CD4-positive, alpha-beta T cell treated with Interleukin-21 for 1 hour (primary cell): ENCODE measurements at places on chromosomes 13 and 19.
A peak's percentile ranks its signal among the peaks of the same experiment; 100 is the strongest.

DNA sequence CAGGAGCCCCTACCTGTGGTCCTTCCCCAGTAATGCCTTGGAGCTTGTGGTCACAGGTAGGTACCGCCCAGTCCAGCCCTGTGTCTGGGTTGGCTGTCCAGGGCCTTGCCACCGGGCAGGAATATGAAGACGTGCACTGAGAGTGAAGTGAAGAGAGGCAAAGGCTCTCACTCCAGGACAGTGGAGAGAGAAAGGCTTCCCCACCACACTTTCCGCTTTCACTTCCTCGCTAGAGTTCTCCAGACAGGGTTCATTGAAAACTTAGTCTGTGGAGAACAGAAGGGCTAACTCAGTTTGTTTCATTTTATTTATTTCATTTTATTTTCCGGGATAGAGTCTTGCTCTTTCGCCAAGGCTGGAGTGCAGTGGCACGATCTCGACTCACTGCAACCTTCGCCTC, 14.2 kb downstream of the FCAR start:
- no peak for DNase-seq

- no peak for DNase-seq
These were observed 21.0 kb downstream of the CLEC4M start for GRCh38 chr19:7783991-7784423.

DNA sequence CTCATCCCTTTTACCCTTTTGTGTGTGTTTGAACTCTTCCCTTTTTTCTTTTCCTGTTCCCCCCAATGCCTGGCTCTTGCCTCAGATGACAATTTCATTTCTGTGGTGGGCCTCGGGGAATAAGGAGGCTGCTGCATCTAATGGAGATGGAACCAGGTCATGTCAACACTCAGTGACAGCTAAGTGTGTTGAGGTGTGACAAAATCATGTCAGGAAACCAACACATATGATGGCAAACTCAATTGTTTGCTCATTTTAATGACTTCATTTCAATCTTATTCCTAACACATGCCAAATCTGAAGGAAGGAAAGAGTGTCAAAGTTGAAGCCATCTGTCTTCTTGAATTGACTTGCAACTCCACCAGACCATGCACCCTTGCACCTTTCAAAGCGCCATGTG, 36.7 kb downstream of the TNFSF11 start:
- DNase-seq, result no peak

- DNase-seq, result peak; percentile 69
These were observed 1.9 kb downstream of the FOXO1 start for GRCh38 chr13:40664350-40665125.

DNA sequence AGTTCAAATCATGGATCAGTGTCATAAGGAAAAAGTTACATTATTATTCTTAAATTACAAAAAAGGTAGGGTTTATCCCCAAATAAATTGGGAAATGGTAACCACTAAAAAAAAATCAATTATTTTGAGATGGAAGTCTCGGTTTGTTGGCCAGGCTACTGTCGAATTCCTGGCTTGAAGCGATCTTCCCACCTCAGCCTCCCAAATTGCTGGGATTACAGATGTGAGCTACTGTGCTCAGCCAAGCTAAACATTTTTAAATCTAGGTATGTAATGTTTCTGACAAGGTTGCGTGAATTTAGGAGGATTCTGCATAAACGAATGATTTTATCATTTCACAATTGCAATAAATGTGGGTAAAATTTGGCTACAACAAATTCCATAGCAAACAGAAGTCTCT, 2.0 kb downstream of the NAA16 start:
- DNase-seq, result no peak

DNA sequence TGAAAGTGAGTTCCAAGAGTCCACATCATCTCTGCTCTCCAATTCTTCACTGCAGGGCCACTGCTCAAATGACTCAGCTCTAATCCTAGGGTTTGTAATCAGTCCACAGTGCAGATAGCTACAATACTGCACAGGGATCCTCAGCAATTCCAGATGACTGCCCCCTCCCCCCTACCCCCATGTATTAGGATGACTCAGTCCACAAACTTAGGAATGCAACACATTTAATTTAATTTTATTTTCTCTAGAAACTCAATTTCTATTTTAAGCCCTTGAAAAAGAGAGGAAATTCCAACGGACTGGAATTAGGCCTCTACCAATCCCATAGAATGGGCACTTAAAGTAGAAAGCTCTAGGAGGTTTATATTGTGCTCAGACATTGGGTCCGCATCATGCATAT, 173.8 kb upstream of the SOX21 start:
- DNase-seq, result no peak

DNA sequence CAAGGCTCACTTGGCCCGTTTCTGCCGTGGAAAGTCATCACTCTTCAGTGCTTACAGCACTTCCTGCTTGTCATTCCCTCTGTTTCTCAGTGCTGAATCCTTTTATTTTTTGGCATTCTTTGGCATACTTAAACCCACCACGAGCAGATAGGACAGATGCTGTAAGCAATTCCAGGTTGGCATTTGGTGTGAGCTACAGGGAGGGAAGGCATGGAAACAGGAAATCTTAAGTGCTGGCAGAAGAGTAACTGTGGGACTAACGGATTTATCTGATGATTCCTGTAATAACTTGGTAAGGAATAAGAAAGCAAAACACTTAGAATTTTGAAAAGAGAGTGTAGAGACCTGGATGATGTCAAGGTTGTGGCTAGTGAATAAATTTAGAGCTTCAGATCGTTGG, 273.4 kb downstream of the GPC6 start:
- DNase-seq, result no peak

GRCh38 chr13:63107179-63107943, 1691.7 kb upstream of the PCDH20 start:
- no peak for DNase-seq

GRCh38 chr13:49457221-49457620, 13.1 kb downstream of the SETDB2 start:
- DNase-seq, result no peak

DNA sequence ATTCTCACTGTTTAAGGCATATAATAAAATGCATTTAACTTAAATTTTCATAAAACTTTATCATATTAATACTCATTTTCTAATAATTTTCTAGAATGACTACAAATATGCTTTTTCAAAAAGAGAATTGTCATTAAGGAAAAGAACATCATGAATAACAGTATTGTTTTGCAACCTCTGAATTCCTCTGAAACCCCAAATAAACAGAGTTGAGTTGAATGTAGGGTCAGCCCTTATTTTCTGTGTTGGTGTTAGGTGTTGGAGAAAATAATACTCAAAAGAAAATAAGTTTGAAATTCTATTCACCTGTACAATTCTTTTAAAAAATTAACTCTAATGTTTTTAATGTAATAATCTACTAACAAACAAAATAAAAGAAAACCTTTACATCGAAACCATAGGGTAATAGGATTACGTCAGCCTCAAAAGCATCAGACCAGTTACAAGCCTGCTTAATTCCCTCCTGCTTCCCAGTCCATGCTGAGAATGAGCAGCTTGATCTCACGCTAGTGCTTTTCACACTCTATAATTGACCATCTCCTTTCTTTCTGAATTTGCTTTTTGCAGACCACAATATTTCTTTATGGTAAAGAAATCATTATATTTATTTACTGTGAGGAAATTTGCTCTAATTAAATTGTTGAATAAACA, 160.9 kb downstream of the PCDH9 start:
- DNase-seq, result no peak

GRCh38 chr13:24985107-24985506, 110.8 kb upstream of the PABPC3 start:
- no peak for DNase-seq

DNA sequence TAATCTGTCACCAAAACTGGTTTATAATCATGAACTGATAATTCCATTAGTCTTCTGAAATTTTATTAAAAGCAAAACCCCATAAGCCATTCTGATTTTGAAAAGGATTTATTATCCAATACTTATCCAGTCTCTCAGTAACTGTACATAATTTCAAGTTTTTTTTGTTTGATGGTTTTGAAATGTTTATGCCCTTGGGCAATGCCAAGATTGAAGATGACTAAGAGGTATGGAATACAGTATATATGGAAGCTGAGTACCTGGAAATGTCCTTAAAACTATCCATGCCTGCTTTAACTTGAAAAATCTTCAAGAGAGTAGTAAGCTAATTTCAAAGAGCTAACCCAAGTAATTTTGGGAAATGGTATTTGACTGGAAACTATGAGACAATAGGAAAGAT, 1.8 kb upstream of the NEK5 start:
- no peak for DNase-seq

DNA sequence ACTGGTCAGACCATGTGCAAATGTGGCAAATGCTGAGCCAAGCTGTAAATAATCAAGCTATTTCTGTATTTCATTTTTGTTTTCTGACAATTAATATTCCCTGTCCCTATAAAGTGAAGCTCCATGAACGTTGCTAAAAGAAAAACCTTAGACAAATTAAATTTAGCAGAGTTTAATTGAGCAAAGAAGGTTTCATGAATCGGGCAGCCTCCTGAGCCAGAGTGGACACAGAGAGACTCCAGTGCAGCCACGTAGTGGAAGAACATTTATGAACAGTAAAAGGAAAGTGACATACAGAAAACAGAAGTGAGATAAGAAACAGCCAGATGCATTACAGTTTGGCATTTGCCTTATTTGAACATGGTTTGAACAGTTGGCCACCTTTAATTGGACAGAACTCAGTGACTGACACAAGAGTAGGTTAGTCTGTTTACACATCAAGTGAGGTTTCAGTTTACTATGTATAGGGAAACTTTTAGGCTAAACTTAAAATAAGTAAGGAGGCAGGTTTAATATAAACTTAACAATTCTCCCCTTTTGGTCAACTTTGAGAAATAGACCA, 69.7 kb downstream of the UFM1 start:
- no peak for DNase-seq

GRCh38 chr13:30000370-30000765, 150.0 kb upstream of the UBL3 start:
- DNase-seq, result no peak

GRCh38 chr13:38950987-38951386, 39.6 kb downstream of the STOML3 start:
- DNase-seq, result no peak

- no peak for DNase-seq
These were observed 1.5 kb downstream of the ZNF296 start for GRCh38 chr19:45074744-45075300.

- DNase-seq, result no peak
These were observed 494.3 kb downstream of the FOXO1 start for GRCh38 chr13:40172149-40172591.

- no peak for DNase-seq
These were observed 22.9 kb downstream of the BICRA start for GRCh38 chr19:47631681-47632446.

DNA sequence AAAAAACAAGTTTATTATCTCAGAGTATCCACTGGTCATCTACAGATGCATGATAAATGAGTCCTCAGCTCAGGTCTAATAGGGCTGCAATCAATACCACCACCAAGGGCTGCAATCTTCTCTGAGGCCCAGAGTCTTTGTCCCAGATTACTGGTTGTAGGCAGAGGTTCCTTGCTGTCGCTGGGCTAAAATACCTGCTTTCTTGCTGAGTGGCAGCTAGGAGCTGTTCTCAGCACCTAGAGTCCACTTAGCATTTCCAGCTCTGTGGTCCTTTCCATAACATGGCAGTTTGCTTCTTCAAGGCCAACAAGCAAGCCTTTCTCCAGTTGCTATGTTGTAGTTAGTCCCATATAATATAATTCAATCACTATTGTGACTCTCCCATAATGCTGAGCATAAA, 351.3 kb downstream of the SLITRK1 start:
- DNase-seq, result no peak

DNA sequence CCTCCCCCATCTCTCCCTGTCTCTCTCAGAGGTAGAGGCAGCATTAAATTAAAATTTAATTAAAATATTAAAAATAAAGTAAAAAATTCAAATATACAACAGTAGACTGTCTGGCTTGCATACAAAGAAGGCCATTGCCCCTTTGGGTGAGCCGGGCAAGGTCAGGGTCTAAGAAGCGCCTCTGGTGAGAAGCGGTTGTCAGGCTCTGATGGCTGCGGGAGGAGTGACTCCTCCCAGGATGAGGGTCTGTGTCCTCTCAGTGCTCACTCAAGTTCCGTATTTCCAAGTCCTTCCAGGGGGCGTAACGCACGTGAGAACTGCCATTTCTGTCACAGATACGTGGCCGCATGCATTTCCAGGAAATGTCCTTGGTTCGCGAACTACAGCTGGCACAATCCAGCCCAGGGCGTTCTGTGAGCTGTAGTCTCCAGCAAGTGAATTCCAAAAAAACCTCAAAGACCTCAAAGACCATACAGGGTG, 737 bp upstream of the ZNF181 start:
- DNase-seq, result no peak

DNA sequence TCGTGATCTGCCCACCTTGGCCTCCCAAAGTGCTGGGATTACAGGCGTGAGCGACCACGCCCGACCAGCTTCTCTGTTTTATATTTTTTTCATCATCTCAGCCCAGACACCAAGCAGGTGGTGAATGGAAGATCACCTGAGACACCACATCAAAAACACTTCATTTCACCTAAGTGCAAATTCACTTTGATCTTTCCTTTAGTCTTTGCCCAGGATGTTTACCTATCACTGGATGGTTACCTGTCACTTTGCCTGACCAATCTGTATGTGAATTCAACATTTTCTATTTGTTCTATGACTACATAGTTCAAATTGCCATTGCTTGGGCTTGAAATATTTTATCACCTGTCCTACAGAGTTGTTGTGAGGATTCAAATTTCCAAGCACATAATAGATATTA, 65.7 kb downstream of the PAN3 start:
- DNase-seq, result no peak

GRCh38 chr19:10895920-10896319, 24.6 kb downstream of the CARM1 start:
- DNase-seq, result no peak

DNA sequence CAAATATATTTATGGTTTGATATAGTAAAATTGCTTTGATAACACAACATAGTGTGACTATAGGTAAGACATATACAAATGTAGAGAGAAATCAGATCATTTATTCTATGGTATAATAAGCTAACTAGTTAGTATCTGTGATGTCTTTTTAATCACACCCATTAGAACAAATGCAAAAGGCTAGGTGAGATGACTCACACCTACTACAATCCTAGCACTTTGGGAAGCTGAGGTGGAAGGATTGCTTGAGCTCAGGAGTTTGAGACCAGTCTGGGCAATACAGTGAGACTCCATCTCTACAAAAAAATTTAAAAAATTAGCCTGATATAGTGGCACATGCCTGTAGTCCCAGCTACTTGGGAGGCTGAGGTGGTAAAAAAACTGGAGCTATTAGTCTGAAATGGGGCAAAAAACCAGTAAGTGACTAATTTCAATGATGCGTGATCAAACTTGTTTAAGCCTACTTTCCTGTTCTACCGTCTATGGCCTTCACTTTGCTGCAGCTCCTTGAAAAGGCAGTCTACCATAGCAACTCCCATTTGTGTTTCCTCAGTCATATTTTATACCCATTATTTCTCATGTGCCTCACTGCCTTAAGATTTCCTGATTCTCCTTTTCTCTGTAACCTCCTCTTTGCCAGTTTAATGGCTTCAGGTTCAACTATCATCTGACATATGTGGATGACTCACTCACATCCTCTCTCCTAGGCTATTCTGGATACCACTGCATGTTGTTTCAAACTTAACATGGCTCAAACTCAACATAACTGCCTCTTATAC, 12.5 kb downstream of the ALG5 start:
- no peak for DNase-seq
